Stromal cell of bone marrow (primary cell): ENCODE measurements at places on chromosomes 1 and 21.

DNA sequence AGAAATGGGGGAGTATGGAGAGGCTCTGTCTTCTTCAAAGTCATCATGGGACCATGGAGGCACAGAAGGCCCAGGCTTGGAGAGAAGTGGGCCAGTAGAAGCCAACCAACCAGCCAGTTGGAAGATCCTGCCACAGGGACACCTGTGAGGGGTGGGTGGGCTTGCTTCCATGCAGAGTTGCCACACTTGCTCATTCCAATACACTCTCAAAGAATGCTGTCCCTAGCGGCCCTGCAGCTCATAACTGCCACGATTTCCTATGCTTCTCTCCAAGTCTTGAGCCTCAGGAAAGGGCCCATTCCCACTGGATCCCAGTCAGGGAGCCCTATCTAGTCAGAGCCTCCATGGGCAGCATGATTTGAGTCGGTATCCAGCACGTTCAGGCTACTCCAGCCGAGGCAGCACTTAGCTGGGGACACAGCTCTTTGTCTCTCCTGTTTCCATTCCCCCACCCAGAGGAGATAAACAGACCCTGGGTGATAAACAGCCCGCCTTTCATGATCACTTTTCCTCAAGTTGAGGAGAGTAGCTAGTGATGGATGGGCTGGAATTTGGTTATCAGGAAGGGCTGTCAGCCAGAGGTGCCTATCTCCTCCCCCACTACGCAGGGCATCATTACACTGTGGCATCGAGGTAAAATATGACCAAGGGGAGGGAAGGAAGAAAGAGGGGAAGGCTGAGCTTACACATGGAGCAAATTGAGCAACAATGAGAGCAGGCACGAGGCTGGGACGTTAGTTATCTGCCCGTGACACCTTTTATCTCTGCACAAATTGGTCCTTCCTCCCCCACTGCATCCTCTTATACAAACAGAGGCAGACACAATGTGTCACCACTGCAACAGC lies 64.6 kb downstream of the ERI3 start:
- DNase-seq = no peak

DNA sequence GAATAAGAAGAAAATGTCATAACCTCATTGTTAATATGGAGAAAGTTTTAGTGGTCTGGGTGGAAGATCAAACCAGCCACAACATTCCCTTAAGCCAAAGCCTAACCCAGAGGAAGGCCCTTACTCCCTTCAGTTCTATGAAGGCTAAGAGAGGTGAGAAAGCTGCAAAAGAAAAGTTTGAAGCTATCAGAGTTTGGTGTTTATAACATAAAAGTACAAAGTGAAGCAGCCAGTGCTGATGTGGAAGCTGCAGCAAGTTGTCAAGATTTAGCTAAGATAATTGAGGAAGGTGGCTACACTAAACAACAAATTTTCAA lies 67.6 kb upstream of the BCL9 start:
- DNase-seq = no peak

GRCh38 chr1:38088791-38089190 lies 42.2 kb upstream of the POU3F1 start:
- no peak for DNase-seq

GRCh38 chr1:39799770-39800470 lies 11.3 kb upstream of the BMP8B start:
- peak; percentile 51 for DNase-seq

- no peak for DNase-seq
Observed at GRCh38 chr1:152907686-152908601, at the start of gene IVL. Gene IVL (plus strand): TSS chr1:152908546. CDS start chr1:152909798, 1,252 bp downstream.

- DNase-seq = peak; percentile 19
Observed at GRCh38 chr1:79497193-79497773, 490.8 kb upstream of the ADGRL4 start.

DNA sequence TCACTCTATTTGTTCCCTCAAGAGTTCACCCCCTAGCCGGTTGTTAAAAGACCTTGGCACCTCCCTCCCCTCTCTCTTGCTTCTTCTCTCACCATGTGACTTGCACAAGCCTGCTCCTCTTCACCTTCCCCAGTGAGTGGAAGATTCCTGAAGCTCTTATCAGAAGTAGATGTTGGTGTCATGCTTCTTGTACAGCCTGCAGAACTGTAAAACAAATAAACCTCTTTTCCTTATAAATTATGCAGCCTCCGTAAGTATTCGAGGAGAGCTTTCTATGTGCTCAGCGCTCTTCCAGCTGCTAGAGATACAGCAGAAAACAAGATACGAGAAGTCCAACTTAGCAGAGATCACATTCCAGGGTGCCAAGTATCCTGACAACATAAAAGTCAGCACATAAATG lies 147.0 kb upstream of the RUNX1 start:
- DNase-seq = no peak

- no peak for DNase-seq
Observed at GRCh38 chr1:152774875-152775274, at the start of gene LCE1F. Gene LCE1F (plus strand): TSS chr1:152775140. CDS start chr1:152776372, 1,232 bp downstream.

GRCh38 chr21:35475762-35476161 lies 426.7 kb upstream of the RUNX1 start:
- DNase-seq = peak; percentile 64

GRCh38 chr21:14877581-14878228 lies 187.1 kb downstream of the NRIP1 start:
- no peak for DNase-seq

DNA sequence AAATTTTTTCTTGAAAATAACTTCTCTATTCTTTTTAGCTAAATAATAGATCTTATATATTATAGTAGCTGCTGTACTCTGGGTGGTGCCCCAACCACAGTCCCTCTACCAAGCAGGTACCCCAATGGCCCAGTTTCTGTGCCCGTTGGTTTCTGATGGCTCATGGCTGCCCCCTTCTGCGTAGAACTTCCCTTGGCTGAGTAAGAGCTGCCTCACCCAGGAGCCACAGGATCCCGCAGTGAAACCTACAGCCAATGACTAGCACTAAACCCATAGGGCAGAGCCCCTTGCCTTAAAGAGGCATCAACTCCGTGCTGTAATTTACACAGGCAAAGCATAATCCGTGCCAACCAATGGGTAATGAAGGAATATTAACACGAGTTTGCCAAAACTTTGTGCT lies 247.5 kb downstream of the USH2A start:
- no peak for DNase-seq

GRCh38 chr1:218447010-218447689 lies 102.0 kb downstream of the TGFB2 start:
- no peak for DNase-seq

- DNase-seq = no peak
Observed at GRCh38 chr1:191145834-191146233, 668.2 kb upstream of the BRINP3 start.

GRCh38 chr21:34128674-34129038 lies 55.3 kb downstream of the MRPS6 start:
- DNase-seq = no peak

GRCh38 chr1:84488107-84488506 lies 9.0 kb downstream of the RPF1 start:
- no peak for DNase-seq

GRCh38 chr1:106944721-106945120 lies 111.8 kb upstream of the PRMT6 start:
- DNase-seq = no peak

DNA sequence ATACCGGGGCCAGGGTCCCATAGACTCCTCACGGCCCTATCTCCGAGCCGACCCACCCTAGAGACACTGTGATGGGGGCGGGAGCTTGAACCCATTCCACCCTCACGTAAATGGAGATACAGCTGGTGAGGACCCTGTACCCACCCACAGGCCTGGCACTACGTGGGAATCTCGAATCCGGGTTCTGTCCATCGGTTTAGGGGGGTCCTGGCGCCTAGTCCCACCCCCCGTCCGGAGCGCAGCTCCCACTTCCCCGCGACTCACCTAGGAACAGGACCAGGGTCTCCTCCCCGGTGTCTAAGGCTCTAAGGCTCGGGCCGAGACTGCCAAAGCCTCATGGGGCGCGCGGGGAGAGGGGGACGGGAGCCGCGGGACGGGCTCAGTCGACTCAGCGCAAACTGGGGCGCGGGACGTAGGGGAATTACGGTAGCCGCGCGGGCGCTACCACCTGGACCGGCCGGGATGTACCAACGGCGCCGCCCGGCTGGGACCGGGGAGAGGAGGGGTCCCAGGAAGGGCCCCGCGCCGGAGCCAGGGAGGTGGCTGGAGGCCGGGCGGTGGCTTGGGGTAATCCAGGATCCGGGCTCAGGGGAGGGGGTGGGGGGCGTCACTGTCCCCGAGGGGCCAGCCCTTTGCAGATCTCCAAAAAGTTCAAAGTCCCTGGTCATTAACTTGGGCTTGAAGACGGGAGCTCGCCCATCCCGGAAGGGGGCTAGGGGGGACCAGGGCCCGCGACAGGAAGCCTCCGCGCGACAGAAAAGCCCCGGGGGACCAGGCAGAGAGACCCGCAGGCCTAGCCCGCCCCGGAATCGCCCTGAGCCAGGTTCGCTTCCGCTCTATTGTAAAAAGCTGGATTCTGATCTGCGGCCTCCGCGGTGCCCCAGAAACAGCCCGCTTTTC lies 1.0 kb downstream of the PLEKHG5 start:
- DNase-seq = peak; percentile 33

DNA sequence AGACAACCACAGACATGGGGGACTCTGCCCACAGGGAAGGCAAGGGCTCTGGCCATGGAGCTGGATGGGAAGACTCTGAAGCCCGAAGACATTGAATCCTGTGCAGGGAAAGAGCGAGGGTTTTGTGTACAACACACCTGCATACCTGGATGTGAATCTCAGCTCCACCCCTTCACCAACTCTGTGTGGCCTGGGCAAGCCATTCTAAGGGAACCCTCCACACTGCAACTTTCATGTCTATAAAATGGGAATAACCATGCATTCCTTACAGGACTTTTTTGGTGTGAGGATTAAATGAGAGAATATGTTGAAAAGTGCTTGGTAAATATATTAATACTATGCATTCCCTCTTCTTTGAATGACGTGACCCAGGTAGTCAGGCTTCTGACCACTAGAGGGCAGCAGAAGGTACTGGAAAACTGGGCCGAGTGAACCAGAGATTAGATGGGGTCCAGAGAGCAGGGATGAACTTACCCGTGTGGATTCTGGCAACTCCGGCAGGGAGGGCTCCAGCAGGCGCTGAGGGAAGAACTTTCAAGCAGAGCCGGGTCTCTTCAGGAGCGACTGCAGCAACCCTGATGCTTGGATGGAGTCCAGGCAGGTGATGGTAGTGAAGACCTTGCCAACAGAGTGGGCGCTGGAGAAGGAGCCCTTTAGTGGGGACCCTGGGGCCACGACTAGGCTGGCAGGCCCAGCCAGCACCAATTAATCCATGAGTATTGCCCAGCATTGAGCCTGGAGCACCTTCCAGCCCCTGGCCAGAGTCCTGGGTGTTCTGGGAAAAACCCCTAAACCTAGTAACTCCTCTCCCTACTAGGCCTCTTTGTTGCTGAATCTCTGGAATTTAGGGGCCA lies 834 bp upstream of the ELF3 start:
- DNase-seq = peak; percentile 62

DNA sequence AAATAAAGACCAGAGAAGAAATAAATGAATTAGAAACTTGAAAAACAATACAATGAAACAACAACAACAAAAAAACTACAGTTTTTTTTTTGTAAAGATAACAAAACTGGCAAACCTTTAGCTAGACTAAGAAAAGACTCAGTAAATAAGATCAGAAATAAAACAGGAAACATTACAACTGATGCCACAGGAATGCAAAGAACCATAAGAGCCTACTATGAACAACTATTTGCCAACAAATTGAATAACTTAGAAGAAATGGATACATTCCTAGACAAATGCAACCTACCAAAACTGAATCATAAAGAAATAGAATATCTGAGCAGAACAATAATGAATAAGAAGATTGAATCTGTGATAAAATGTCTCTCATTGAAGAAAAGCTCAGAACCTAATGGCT lies 742.0 kb downstream of the ADGRL2 start:
- no peak for DNase-seq

DNA sequence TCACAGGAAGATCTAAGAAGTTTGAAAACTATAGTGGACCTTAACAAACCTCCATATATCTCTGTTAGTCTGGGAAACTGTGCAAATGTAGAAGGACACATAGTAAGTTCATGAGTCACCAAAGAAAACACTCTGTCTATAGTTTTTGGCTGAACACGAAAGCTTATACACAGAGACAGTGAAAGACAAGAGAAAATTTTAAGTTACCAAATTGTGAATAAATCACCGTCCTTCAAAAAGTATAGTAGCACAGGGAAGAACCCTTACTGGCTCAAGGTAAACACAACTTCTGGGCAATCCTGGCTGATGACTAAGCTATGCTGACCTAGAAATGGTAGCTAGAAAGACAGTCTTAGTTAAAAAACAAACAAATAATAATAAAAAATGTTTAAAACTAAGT lies 1057.9 kb downstream of the AMY1C start:
- DNase-seq = no peak

GRCh38 chr1:163565166-163565565 lies 243.4 kb downstream of the NUF2 start:
- no peak for DNase-seq

- no peak for DNase-seq
Observed at GRCh38 chr1:26994020-26994786, 711 bp downstream of the TRNP1 start.

DNA sequence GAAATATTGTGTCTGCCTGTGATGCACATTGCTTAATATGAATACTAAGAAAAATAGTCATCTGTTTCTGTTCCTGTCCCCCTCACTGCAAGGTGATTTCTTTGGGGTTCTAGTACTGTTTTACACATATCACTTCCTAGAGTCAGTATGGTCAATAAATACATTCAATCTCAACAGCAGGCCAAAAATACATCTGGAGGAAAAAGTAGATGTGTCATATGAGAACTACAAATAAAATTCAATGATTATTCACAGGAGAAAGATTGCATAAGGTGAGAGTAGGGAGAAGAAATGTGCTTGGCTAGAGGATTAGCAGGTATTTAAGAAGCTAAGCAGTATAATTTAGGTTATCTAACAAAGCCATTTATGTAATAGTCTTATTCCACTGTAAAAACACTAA lies 45.3 kb upstream of the SAMSN1 start:
- DNase-seq = no peak

GRCh38 chr1:29176576-29176975 lies 5.1 kb downstream of the SRSF4 start:
- DNase-seq = no peak

- no peak for DNase-seq
Observed at GRCh38 chr1:43039228-43040055, 80.8 kb upstream of the SLC2A1 start.

- no peak for DNase-seq
Observed at GRCh38 chr1:222736470-222736869, 532 bp upstream of the FAM177B start.

- no peak for DNase-seq
Observed at GRCh38 chr1:222894331-222894730, 79.5 kb downstream of the DISP1 start.

DNA sequence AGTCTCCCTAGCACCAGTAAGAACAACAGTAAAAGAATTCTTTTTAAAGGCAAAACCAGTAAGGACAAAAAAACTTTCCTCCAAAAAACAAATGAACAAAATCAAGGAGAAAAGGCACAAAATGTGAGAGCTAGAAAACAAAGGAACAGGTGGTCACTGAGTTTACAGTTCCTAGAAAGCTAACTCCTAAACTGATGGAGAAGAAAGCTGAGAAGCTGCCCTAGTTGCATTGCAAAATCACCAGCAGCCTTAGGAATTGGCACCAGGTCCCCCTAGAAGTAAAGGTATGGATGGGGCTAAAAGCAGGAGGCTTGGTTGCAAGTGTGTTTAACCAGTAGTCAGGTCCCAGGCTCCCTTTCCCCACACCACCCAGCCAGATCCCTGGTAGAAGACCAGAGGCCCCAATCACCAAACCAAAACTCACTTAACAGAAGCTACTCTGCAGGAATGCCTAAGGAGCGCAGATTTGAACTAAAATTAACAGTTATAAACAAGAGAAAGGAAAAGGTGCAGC lies 47.6 kb downstream of the RAB3GAP2 start:
- DNase-seq = no peak
